ENCODE measurements at places on chromosomes 16 and 17. TPM values are rescaled to one million over a fixed set of nuclear protein-coding genes. Genes with fewer than 3 reads are reported as not detected.

The SP6 gene
- 1.2 TPM for total RNA-seq

The KRT32 gene
- total RNA-seq, result not detected

The MEOX1 gene
- total RNA-seq, result 11.1 TPM

The CHST6 gene
- 1.1 TPM for total RNA-seq

The AARS1 gene
- total RNA-seq, result 97.6 TPM

The WDR81 gene
- 42.6 TPM for total RNA-seq

The NUBP1 gene
- 22.5 TPM for total RNA-seq

The TRPV3 gene
- total RNA-seq, result under 0.01 TPM

The TNS4 gene
- total RNA-seq, result 0.69 TPM

The CCL7 gene
- total RNA-seq, result not detected

The MRC2 gene
- 50.9 TPM for total RNA-seq

The CRHR1 gene
- not detected for total RNA-seq

The SOX9 gene
- total RNA-seq, result 7.1 TPM

The CNTNAP4 gene
- total RNA-seq, result not detected

The PIK3R5 gene
- total RNA-seq, result not detected

The TBC1D3H gene
- not detected for total RNA-seq

The MYH1 gene
- total RNA-seq, result not detected

The PRAC1 gene
- not detected for total RNA-seq

The CCDC154 gene
- not detected for total RNA-seq

The ZC3H7A gene
- total RNA-seq, result 34.2 TPM

The WNT9B gene
- total RNA-seq, result 5.0 TPM

The METTL9 gene
- total RNA-seq, result 164 TPM

The AOC2 gene
- total RNA-seq, result 0.70 TPM

The TEKT1 gene
- total RNA-seq, result not detected

The HNF1B gene
- total RNA-seq, result 87.9 TPM

The ZNF594 gene
- total RNA-seq, result 5.4 TPM

The FNDC8 gene
- total RNA-seq, result not detected

The DNAI2 gene
- not detected for total RNA-seq

The MT1E gene
- 893 TPM for total RNA-seq

The PPY gene
- not detected for total RNA-seq

The KCNJ12 gene
- 8.5 TPM for total RNA-seq

Measured in renal cortical epithelial cell (primary cell).